Stimulated activated CD4-positive, alpha-beta T cell treated with anti-CD3 and anti-CD28 coated beads, Interleukin-12 subunit alpha, Interleukin-12 subunit beta, amount 100 ng/mL, for 24 hours (primary cell): ENCODE measurements at places on chromosomes 6 and 20.

- no peak for DNase-seq
These were observed 59.9 kb upstream of the MAP3K4 start for GRCh38 chr6:160931378-160932310.

DNA sequence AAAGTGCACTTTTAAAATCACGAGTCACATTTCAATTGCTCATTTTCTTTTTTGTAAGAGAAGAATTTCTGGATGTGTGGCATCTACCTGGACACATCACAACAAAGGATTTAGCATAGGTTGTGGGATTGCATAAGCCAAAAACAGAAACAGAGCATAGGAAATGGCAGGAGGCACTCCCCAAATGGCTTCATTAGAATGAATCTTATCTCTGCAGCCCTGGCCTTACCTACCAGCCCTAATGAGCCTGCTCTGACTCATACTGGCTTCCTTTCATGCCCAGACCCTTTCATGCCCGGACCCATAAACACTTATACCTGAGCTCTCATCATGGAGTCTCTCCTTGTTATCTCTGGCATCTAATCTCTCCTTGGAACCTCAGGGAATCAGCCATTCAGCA is 23.9 kb upstream of the SPTLC3 start:
- no peak for DNase-seq

GRCh38 chr20:60897976-60898375 is 354.1 kb upstream of the CDH4 start:
- DNase-seq: no peak

DNA sequence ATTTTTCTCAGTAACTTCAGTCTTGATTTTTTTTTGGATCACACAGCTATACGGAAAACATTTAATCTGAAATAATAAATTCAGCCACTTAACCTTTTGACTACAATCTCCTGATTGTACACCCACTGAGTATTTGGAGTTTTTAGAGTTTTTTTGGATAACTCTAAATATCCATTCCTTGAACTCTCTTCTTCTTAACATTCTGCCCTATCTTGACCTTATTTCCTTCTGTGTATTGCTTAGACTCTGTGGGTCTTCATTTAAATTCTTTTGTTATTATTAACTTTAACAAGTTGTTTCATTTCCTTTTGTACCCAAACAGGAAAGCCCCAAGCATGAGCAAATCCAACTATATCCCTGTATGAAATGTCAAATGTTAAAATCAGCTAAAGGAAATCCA is 170.2 kb upstream of the PTCHD4 start:
- no peak for DNase-seq

GRCh38 chr20:45998761-45999160 is 9.9 kb upstream of the MMP9 start:
- no peak for DNase-seq

DNA sequence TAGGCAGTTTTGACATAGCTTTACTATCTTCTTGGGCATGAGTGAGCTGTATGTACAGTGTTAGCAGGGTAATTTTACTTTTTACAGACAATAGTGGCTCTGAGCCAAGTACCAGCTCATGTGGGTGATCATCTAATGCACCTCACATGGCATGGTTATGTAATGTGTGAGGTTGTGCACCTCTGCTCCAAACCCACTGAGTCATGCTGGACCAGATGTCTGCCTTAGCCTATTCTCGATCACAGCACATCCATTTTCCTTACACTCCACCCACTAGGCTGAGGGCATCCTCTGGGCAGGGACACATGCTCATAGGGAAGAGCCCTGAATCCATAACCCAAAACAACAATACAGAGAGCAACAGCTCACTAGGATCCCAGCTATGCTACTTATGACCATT is 71.6 kb upstream of the FBXL4 start:
- no peak for DNase-seq

GRCh38 chr6:57283106-57283505 is 34.3 kb upstream of the PRIM2 start:
- DNase-seq: no peak

DNA sequence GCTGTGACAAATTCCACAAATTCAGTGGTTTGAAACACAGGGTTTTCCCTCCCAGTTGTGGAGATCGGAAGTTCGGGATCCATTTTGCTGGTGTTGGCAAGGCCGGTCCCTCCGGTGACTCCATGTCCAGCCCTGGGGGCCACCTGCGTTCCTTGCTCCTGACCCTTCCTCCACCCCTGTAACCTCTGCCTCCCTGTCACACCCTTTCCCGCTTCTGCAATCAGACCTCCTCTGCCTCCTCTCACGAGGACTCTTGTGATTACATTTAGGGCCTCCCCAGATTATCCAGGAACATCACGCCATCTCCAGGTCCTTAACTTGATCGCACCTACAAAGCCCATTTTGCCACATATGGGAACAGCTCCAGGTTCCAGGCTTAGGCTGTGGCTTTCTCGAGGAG is 12.5 kb downstream of the RPS6KA2 start:
- no peak for DNase-seq

DNA sequence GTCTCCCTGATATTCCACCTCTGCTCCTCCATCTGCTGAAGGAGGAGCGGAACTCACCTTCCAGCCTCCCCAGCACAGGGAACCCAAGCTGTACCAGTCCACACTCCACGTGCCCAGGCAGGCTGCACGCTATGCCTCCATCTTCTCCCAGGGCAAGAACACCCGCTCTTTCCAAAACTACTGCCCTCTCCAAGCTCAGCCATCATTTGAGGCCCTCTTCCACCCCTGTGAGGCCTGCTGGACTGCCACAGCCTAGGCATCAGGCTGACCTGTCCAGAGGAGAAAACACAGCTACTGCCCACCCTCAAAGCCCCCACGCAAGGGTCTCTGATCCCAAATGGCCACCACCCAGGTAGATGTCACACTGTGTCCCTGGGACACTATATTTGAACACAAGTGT is 99.9 kb downstream of the PRND start:
- DNase-seq: no peak

DNA sequence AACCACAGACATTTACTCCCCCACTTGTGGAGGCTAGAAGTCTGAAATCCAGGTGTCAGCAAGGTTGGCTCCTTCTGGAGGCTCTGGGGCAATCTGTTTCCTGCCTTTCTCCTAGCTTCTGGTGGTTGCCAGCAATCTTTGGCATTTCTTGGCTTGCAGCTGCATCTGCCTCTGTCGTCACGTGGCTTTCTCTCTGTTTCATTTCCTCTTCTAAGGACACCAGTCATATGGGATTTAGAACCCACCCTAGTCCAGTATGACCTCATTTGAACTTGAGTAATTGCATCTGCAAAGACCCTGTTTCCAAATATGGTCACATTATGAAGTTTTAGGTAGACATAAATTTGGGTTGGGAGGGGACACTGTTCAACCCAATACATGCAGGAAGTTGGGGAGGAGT is 56.2 kb upstream of the EPB41L1 start:
- DNase-seq: no peak

DNA sequence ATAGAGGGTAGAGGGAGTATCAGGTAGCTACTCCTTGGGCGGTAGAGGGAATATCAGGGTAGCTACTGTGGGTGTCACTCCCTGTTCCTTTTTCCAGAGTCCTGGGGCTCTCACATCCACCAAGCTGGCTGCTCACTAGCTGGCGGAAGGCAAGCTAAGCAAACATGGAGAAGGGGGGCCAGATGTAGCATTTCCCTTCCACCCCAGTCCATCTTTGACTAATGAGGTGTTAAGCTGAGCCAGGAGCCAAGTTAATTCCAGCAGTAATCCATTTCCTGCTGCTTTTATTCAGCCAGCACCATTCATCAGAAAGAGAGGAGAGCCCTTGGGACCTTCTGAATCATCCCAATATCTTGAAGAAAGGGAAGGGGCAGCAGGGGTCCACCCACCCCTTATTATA is 330.0 kb downstream of the ZFAND3 start:
- no peak for DNase-seq

DNA sequence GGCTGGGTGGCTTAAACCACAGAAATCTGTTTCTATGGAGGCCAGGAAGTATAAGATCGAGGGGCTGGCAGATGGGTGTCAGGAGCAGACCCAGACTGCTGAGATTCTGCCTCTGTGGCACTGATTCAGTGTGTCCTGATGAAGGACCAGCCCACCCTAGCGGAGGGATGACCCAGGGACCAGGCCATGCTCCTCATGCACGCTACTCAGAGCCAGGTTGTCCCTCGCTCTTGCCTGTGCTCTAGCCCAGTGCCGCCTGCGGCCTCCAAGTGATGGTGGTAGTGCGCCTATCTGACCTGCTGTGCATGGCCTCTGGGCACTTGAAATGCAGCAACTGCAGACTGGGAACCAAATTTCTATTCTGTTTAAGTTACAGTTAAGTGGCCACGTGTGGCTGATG is 13.1 kb upstream of the APMAP start:
- DNase-seq: no peak

GRCh38 chr6:31691564-31692108 is 10.8 kb upstream of the LY6G5C start:
- no peak for DNase-seq

- no peak for DNase-seq
These were observed 73.2 kb downstream of the BCKDHB start for GRCh38 chr6:80179695-80180094.

GRCh38 chr6:139407718-139408222 is 33.3 kb upstream of the CITED2 start:
- no peak for DNase-seq

DNA sequence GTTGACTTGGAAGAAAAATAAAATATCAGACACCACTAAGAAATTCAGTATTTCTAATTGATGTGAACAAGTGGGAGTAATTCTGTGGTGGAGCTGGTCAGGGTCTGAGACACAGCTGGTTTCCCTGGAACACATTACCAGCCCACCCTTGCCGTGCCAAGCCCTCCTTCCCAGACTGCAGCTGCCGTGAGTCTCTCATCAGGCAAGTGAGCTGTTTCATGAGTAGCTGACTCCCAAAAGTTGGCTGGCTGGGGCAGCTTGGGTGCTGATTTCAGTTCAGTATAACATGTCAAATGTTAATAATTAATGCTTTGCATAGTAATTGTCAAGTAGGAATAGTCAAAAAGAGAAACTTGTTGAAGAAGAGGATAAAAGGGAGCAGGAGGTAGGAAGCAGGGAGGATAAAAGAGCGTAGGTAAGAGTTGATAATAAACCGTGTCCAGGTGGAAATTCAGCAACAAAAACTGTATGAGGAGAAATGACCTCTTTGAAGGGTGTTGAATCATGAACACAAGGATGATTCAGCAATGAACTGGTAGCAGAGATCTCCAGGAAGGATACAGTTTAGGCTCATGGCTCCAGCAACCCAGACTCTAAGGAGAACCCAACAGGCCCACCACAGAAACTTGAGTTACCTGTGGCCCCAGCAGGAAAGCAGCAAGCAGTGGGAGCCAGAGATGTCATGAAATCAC is 110.9 kb upstream of the SSTR4 start:
- no peak for DNase-seq

GRCh38 chr20:58618351-58619076 is 32.6 kb upstream of the STX16 start:
- DNase-seq: no peak

GRCh38 chr6:20172842-20173456 is 39.3 kb downstream of the MBOAT1 start:
- no peak for DNase-seq

DNA sequence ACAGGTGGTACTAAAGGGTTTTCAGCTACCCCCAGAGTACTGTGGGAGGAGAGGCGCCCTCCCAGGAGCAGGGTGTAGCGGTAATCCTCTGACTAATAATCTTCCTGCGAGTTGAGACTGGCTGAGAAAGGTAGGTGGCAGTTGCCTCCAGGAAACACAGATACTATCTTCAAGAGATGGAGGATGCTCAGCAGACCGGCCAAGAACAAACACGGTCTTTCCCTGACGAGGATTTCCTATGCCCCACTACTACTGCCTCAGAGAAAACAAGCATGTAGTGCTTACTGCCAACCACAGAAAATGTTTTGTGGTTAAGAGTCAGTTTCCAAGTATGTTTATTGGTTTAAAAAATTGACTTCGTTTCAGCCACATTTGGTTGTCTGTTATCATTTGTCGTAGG is 26.8 kb downstream of the C6orf89 start:
- DNase-seq: peak; percentile 41

GRCh38 chr6:33787954-33788693 is 806 bp downstream of the LEMD2 start:
- DNase-seq: peak; percentile 39

- DNase-seq: peak; percentile 81
These were observed 60.0 kb downstream of the TRIM27 start for GRCh38 chr6:28863604-28864325.

- no peak for DNase-seq
These were observed 301.9 kb upstream of the SGK1 start for GRCh38 chr6:134619789-134620188.

DNA sequence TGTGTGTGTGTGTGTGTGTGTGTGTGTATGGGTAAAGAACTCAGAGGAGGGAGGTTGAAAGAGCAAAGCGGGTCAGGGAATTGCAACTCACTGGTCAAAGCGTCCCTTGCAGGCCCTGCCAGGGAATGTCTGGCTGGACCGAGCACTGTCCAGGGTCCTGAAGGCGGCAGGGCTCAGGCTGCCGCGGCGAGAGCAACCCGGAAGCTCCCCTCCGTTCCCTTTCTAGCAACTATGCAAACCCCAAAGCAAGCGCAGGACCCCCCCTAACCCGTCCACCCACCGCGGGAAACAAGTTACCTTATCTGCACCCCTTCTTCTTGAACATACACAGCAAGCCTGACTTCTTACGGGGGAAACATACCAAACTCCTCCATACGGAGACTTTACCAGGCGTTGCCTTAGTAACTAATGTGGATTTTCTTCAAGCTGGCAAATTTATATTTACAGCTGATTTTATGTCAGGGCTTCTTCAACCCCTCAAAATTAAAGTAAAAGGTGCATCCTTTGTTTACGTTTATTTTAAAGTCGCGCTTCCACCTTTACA is 538 bp upstream of the GRM1 start:
- DNase-seq: peak; percentile 26

DNA sequence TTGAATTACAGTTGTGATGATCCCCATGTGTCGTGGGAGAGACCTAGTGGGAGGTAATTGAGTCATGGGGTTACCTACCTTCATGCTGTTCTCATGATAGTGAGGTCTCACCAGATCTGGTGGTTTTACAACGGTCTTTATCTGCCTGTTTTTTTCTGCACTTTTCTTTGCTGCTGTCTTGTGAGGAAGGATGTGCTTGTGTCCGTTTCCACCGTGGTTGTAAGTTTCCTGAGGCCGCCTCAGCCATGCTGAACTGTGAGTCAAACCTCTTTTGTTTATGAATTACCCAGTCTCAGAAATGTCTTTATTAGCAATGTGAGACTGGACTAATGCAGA is 6.5 kb upstream of the RANBP9 start:
- no peak for DNase-seq
